ENCODE measurements at places on chromosomes 12 and 14.
A peak's percentile ranks its signal among the peaks of the same experiment; 100 is the strongest.

GRCh38 chr12:77785211-77785610 is 45.5 kb upstream of the NAV3 start:
- DNase-seq, result no peak

DNA sequence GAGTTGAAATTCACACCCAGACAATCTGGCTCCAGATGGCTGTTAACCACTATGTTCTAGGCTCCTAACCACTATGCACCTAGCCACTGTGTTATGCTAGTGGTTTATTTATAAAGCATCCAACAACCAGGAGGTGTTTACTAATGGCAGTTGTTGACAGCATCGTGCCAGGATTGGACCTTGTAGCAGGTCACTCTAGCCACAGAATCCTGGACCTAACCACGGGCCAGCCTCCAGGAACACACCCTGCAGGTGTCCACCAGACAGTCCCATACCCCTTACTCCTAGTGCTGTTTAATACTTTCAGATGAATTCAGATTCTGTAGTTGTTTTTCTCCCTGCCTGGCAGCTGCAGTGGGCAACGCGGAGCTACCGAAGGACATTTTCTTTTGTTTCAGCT is 109.4 kb upstream of the MYL2 start:
- no peak for DNase-seq

GRCh38 chr14:82837611-82838140 is 1304.0 kb upstream of the SEL1L start:
- no peak for DNase-seq

DNA sequence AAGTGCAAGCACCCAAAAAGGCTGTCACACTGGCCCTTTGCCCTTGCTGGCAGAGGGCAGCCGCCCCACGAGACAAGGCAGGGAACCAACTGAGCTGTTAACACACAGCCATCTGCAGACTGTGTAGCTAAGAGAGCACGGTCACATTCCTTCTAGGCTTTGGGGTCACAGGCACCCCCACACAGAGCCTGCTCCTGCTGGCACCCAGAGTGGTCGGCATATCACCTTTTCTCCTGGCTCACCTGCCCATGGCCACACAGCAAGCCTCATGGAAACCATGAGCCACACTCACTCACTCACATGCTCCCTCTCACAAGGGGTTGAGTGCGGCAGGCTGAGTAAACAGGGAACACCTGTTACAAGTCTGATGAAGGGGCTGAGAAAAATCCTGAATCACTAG is 214.5 kb downstream of the PCNX1 start:
- no peak for DNase-seq

DNA sequence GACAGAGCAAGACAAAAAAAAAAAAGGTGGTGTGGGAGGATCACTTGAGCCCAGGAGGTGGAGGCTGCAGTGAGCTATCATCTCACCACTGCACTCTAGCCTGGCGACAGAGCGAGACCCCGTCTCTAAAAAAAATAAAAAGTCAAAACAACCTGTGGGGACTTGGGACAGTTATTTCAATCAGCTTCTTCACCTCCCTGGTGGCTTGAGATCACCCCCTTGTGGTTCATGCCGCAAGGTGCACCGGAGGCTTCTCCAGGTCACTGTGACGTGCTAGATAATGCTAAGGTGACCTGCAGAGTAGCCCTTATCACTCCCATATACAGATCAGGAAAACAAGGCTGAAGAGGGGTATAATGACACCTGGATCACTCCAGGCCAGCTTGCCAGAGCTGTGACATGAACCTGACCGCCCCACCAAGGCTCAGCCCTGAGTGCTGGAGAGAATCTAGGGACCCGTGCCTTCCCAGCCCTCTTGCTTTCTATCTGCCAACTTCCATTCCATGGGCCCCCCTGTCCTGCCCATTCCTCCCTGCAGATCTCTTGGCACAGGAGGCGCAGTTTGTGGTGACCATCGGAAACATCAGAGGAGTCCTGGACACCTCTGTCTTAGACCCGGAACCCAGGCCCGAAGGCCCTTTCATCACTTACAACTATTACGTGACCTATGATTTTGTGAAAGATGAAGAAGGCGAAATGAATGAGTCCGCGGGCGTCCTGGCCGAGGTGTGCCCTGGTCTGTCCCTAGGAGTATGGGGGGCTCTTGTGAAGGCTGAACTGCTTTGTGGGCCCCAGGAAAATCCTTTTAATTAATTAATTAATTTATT is 8.1 kb downstream of the LRRC43 start:
- peak; percentile 59 for DNase-seq

DNA sequence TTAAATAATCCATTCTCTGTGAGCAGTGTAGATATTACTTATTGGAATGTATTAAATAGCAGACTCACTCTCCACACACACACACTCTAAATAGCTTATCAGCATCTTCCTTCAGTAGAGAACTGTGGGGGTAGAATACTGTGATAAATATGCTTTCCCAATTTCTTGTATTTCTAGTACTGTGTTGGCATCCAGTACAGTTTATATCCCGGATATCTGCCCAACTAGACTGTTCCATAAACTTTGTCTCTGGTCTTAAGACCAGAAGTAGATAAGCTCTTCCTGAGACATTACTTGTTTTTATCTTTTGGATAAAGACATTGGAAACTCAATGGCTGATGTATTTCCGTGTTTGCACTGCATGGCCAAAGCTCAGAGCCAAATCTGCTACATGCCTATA is 136.2 kb upstream of the PDZRN4 start:
- DNase-seq, result no peak

- DNase-seq, result no peak
Observed at GRCh38 chr14:95227279-95227860, 70.0 kb upstream of the DICER1 start.
